ENCODE measurements at places on chromosomes 13 and 19.

- no peak for DNase-seq
These were observed 9.7 kb downstream of the HSD17B14 start for GRCh38 chr19:48826606-48827020.

DNA sequence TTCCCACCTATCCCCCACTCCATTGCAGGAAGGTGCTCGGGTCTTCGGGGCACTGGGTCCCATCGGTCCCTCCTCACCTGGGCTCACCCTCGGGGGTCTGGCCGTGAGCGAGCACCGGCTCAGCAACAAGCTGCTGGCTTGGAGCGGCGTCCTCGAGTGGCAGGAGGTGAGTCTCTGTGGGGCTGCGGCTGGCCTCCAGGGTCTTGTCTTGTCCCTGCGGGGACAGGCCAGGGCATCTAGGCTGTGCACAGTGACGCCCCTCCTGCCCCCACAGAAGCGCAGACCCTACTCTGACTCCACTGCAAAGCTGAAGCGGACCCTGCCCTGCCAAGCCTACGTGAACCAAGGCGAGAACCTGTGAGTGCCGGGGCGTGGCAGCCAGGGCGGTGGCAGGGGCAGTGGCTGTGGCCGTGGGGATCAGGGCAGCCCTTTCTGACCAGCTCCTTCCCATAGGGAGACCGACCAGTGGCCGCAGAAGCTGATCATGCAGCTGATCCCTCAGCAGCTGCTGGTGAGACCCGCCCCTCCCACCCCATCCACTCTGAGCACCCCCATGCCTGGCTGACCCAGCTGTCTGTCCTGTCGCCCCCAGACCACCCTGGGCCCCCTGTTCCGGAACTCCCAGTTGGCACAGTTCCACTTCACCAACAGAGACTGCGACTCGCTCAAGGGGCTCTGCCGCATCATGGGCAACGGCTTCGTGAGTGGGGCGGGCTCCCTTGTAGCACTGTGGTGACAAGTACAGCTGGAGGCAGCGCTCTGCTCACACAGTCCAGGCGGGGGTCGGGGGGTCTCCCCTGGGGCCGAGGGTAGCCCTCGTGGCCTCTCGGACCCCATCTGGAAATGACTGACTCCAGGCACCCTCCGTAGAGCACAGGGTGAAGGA is 3.7 kb downstream of the PTOV1 start:
- DNase-seq: no peak

- DNase-seq: no peak
These were observed 344 bp upstream of the HAUS5 start for GRCh38 chr19:35612224-35612558.

DNA sequence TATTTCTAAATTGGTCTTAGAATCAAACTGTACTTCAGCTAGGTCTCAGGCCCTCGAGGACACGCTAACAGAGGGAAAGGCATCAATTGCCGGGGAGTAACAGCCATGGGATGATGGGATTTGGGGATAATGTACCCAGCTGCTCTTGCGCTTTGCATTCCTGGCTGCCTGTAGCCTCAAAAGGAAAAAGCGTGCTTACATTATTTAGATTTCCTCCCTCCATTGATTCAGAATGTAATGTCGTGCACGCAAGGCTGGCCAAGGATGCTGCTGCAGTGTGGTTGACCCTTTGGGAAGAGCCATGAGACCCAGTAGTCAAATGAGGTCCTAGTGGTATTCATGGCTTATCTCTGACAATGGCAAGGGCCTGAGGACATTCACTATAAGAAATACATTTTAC is 95.1 kb downstream of the SLC7A1 start:
- no peak for DNase-seq

- DNase-seq: no peak
These were observed 3.2 kb downstream of the EPN1 start for GRCh38 chr19:55678121-55678671.

- no peak for DNase-seq
These were observed 11.5 kb downstream of the MAG start for GRCh38 chr19:35303357-35303915.

- DNase-seq: no peak
These were observed 1116.2 kb downstream of the DIAPH3 start for GRCh38 chr13:59047546-59047945.

DNA sequence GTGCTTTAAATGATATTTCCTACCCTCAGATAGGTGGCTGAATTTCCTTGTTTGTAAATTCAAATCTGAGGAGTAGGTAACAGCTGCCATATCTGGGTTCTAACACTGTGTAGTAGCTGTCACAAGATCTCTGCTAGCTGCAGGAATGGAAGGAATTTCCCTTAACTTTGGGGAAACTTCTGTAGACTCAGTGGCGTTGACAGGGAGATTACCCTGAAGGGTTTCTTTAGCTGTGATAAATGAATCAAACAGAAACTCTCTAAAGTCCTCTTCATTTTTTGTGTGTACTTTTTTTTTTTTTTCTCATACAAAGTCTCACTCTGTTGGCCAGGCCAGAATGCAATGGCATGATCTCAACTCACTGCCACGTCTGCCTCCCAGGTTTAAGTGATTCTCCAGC is 5.3 kb upstream of the EPSTI1 start:
- no peak for DNase-seq

- DNase-seq: no peak
These were observed 69.9 kb downstream of the RUBCNL start for GRCh38 chr13:46317120-46317519.

- no peak for DNase-seq
These were observed 1318.9 kb downstream of the OLFM4 start for GRCh38 chr13:54347531-54347930.

DNA sequence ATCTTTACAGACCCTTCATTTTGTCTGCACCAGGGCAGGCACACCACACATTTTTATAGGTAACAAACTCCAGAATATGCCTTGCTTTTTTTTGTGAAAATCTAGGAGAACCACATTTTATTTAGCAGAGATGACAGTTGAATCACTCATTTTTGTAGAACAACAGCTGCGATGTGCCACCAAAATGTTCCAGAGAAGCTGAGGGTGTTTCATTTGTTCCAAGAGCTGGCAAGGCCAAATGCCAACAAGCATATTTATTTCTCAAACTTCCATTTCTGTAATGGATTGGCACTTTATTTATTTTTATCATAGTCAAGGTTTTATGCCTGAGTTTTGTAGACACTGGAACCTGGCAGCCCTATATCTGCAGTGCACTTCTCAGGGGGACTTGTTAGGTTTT is 10.4 kb downstream of the OLFM4 start:
- no peak for DNase-seq

All from AG09309 (cell line).